Bronchial epithelial cell (primary cell): ENCODE measurements at places on chromosomes 5 and 9. TPM values are rescaled to one million over a fixed set of nuclear protein-coding genes. Genes with fewer than 3 reads are reported as not detected.

Gene PPP3R2
- not detected in 2 replicates for total RNA-seq

Gene MOB3B
- 0.38 and 1.1 TPM in 2 replicates for total RNA-seq

Gene AK3
- total RNA-seq = 59.5 and 80.5 TPM in 2 replicates

Gene PALM2AKAP2
- total RNA-seq = 1.3 and 5.0 TPM in 2 replicates

Gene ADCY2
- under 0.01 TPM in 1 of 2 replicates, not detected in the other for total RNA-seq

Gene PPP2R2B
- under 0.01 TPM in 1 of 2 replicates, not detected in the other for total RNA-seq

Gene TMEM215
- total RNA-seq = not detected in 2 replicates

Gene ANKRD34B
- total RNA-seq = not detected in 2 replicates

Gene CD14
- total RNA-seq = 2.3 and 3.2 TPM in 2 replicates

Gene PCDHA6
- total RNA-seq = 0.13 TPM in 1 of 2 replicates, not detected in the other

Gene SLC6A3
- total RNA-seq = not detected in 2 replicates

Gene SOWAHA
- total RNA-seq = not detected in 2 replicates

Gene SLC44A1
- total RNA-seq = 39.4 and 51.3 TPM in 2 replicates

Gene CMYA5
- total RNA-seq = 0.26 and 0.77 TPM in 2 replicates

Gene CAPSL
- not detected in 2 replicates for total RNA-seq

Gene FOXD1
- total RNA-seq = 2.3 and 3.4 TPM in 2 replicates

Gene ZNF367
- 0.13 and 0.26 TPM in 2 replicates for total RNA-seq

Gene SPINK13
- not detected in 2 replicates for total RNA-seq

Gene NR2F1-AS1
- total RNA-seq = 0.26 and 1.1 TPM in 2 replicates

Gene SLC27A6
- total RNA-seq = 0.13 and 1.1 TPM in 2 replicates

Gene MEGF9
- total RNA-seq = 4.7 and 5.9 TPM in 2 replicates

Gene B4GALT1
- total RNA-seq = 21.3 and 30.3 TPM in 2 replicates

Gene GRPEL2
- total RNA-seq = 35.2 and 43.7 TPM in 2 replicates

Gene SPINK5
- 8.4 and 151 TPM in 2 replicates for total RNA-seq

Gene NOTCH1
- total RNA-seq = 70.0 and 90.4 TPM in 2 replicates

Gene TMEM174
- not detected in 2 replicates for total RNA-seq

Gene OLFM1
- total RNA-seq = 0.13 and 0.26 TPM in 2 replicates

Gene TSSK1B
- total RNA-seq = 0.26 TPM in 2 replicates

Gene GAPT
- not detected in 2 replicates for total RNA-seq

Gene SIT1
- not detected in 2 replicates for total RNA-seq

Gene PCDHA9
- under 0.01 TPM in 2 replicates for total RNA-seq

Gene FOXD4
- 0.26 TPM in 2 replicates for total RNA-seq

Gene CCNJL
- total RNA-seq = 4.2 and 4.4 TPM in 2 replicates

Gene CARTPT
- not detected in 2 replicates for total RNA-seq

Gene PDE6A
- not detected in 2 replicates for total RNA-seq

Gene SMIM33
- total RNA-seq = not detected in 2 replicates

Gene IGFBPL1
- not detected in 2 replicates for total RNA-seq
